ENCODE measurements at places on chromosomes 5 and 9.
A peak's percentile ranks its signal among the peaks of the same experiment; 100 is the strongest.

- DNase-seq, result no peak
These were observed 111.9 kb upstream of the FST start for GRCh38 chr5:53368516-53368915.

DNA sequence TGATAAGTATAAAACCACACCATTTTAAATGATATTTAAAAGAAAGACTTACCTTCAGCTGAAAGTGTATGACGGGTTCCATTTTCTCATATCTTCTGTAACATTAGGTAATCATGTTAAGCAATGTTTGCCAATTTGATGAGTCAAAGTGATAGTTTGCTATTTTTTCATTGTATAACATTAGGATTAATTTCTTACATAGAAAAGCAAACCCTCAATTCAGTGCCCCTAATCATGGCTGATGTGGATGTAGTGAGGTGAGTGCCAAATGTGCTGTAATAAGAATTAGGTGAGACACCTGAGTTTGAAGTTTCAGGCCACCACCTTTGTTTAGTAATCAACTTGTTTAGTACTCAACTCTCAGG is 68.0 kb downstream of the UNC13B start:
- no peak for DNase-seq

- no peak for DNase-seq
These were observed 95.0 kb upstream of the LMX1B start for GRCh38 chr9:126518763-126519162.

- DNase-seq, result no peak
These were observed 55.9 kb downstream of the FNBP1 start for GRCh38 chr9:129987047-129987446.

- DNase-seq, result peak; percentile 72
These were observed 2.1 kb upstream of the TRAF1 start for GRCh38 chr9:120928483-120929228.

DNA sequence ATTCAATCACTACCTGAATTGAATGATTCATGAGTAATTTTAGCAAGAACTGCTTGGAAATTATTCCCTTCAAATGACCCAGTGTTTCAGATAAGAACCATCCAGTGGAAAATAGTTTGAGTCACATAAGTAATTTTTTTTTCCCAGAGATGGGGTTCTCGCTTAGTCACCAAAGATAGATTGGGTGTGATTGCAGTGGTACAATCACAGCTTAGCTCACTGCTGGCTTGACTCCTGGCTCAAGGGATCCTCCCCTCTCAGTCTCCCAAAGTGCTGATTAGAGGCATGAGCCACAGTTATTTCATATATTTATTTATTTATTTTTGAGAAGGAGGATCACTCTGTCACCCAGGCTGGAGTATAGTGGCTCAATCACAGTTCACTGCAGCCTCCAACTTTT is 574.5 kb upstream of the ARRDC3 start:
- no peak for DNase-seq

GRCh38 chr5:160044391-160044804 is 35.5 kb downstream of the TTC1 start:
- no peak for DNase-seq

- DNase-seq, result no peak
These were observed 321.0 kb upstream of the IRX4 start for GRCh38 chr5:2203774-2204173.

GRCh38 chr5:139137697-139138096 is 60.5 kb downstream of the SIL1 start:
- DNase-seq, result no peak

DNA sequence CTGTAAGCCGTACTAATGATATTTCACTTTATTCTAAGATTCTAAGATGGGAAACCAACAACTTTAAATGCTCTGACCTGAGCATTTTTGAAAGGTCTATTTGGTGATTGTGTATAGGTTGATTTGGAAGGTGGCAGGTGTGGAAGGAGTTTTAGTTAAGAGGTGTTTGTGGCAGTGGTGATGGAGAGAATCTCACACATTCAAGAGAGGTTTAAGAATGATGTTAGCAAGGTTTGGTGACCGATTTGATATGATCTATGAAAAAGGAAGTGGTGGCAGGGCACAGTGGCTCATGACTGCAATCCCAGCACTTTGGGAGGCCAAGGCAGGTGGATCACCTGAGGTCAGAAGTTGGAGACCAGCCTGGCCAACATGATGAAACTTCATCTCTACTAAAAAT is 319.2 kb upstream of the CD180 start:
- peak; percentile 15 for DNase-seq

DNA sequence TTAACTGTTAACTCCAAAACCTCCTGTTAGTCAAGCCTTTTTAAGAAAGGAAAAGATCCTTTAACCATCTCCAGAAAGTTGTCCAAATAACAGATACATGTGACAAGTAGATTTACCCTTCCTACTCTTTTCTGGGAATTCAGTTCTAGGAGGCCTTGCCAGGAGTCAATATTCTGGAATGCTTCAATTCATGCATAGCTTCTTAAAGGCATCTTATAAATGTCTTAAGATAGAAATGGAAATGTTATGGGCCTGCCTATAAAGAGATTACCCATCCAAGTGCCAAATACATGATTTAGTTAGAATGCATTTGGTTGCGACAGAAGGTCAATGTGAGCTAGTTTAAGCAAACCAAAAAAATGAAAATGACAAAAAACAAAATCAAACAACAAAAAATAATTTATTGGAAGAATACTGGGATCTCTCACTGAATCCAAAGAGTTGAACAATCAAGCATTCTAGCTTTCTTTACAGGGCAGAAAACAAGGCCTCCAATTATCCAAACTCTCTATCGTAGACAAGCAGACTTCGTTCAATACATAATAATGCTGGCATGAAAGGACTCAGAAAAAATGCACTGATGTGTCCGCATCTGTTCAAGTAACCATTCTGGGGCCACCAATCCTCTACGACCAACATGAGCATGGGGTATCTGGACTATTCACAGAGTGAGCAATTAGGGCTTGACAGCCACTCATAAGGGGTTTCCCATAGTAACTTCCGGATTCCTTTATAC is 188.6 kb downstream of the CTNND2 start:
- DNase-seq, result no peak

DNA sequence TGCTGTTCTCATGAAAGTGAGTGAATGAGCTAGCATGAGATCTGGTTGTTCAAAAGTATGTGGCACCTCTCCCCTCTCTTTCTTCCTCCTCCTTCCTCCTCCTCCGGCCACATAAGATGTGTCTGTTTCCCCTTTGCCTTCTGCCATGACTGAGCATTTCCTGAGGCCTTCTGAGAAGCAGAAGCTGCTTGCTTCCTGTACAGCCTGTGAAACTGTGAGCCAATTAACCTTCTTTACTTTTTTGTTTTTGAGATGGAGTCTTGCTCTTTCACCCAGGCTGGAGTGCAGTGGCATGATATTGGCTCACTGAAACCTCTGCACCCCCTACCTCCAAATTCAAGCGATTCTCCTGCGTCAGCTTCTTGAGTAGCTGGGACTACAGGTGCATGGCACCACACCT is 6.1 kb downstream of the S100Z start:
- peak; percentile 36 for DNase-seq

- no peak for DNase-seq
These were observed 865.0 kb downstream of the PTPRD start for GRCh38 chr9:9747787-9748186.

DNA sequence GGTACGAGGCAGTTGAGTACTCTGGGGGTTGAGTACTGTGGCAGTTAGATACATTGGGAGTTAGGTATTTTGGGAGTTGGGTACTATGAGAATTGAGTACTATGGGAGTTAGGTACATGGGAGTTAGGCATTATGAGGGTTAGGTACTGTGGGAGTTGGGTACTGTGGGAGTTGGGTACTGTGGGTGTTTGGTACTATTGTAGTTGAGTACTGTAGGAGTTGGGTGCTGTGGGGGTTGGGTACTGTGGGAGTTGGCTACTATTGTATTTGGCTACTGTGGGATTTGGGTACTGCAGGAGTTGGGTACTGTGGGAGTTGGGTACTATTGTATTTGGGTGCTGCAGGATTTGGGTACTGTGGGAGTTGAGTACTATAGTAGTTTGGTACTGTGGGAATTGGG is 4.8 kb upstream of the SLC6A19 start:
- no peak for DNase-seq

- no peak for DNase-seq
These were observed 47.7 kb downstream of the MARCHF11 start for GRCh38 chr5:16131878-16132277.

GRCh38 chr5:2178071-2178477 is 295.3 kb upstream of the IRX4 start:
- DNase-seq, result no peak

DNA sequence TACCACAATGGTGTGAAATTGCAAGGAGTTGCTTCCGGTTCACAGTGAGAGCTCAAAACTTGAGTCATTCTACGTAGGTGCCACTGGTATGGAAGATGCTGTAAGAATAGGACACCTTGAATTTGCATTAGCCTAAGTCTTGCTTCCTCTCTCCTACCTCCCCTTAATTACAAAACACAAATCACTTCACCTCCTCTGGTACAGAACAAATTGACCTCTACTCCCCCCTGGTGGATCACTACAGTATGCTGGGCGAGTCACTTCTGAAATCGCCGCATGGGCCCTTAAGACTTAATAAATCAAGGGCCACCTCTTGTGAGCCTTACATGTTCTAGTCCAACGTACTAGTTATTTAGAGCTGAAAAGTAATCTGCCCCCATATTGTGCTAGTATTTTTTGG is 145.3 kb upstream of the SMARCA2 start:
- DNase-seq, result peak; percentile 44

GRCh38 chr9:13445103-13445500 is 165.6 kb upstream of the MPDZ start:
- no peak for DNase-seq

DNA sequence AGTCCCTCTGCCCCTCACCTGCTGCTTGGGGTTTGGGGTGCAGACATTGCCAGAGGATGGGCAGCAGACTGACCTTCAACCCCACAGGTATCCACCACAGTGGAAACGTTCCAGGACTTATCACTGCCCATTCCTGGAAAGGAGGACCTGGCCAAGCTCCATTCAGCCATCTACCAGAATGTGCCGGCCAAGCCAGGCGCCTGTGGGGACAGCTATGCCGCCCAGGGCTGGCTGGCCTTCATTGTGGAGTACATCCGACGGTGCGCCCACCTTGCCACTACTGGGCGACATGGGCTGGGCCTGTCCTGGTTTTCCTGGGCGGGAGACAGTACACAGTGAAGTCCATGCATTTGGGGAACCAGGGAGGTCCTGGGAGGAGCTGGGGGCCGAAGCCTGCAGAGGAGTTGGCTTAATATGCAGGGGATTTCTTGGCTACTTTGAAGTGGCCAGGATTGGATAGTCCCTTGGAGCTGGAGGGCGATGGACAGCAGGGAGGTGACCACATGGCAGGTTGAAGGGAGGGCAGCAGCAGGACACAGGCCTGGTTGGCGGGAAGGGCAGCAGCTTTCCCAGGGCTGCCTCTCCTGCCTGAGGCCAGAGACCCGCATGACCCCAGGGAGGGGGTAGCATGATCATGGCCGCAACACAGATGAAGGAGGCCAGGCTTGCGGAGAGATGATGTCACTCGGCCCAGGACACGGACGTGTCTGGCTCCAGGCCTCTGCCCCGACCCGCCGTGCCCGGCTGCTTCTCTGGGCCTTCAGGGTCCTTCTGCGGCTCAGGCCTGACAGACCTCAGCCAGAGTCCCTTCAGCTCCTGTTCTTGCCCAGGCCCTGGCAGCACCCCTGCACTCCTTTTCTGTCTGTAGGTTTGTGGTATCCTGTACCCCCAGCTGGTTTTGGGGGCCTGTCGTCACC is 34.6 kb downstream of the USP20 start:
- no peak for DNase-seq

DNA sequence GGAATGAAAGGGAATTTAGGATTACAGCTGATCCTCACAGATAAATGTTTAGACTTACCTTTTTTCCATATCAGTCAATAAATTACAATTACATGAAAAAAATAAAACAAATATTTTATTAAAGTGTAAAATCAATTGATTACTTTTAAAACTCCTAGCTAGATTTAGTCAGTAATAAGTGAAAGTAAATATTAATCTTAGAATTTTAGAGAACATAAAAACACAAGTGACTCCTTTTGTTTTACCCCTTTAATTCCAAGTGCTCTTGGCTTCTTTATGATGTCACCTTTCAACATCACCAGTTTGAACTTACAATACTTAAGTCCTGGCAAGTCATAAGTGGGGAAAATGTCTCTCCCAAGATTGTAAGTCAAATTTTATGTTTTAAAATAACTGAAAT is at the start of gene CYLC2:
Gene CYLC2 (plus strand): TSS at position 301 of the 400 bp plus-strand sequence. CDS start 48 bp downstream, at position 349.
- no peak for DNase-seq

DNA sequence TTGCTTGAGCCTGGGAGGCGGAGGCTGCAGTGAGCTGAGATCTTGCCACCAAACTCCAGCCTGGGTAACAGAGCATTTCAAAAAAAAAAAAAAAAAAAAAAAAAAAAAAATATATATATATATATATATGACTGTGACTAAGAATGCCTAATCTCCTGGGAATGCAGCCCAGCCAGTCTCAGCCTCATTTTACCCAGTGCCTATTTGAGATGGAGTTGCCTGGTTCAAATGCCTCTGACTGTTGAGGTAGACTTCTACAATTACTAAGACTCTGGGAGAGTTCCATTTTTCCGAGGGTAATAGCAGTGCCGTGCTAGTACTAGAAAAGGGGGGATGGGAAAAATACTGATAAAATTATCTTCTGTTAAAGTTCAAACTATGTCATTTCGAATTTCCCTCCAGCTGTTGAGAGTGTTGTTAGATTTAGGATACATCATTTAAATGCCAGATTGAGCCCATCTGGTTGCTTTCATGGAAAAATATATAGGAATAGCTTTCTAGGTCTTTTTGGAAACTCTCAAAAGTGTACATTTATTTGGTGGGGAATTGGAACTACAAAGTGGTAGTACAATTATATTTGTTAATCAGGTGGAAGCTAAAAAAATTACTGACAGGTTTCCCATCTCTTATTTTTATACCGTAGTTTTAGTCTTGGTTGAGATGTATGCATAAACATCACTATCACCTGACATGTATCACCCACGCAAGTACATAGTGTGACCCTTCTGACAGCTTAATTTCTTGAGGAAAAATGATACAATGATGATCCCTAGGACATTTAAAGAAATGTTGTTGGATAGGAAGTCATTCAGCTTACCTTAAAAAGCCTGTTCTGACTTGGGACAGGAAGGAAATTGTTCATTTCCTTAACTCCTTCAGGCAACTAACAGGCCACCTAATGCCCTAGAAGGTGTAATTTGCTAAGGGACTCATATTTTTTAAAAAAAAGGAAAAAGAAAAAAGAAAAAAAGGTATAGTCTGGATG is 214.9 kb downstream of the ADAMTSL1 start:
- DNase-seq, result no peak

- DNase-seq, result peak; percentile 25
These were observed 439 bp downstream of the SSBP2 start for GRCh38 chr5:81750308-81751008.

- no peak for DNase-seq
These were observed at the start of gene CTXN3 for GRCh38 chr5:127649018-127649439. TSS of gene CTXN3 (plus strand) at chr5:127649082. CDS start at chr5:127657522, 8,440 bp downstream.

Measured in stimulated activated naive CD8-positive, alpha-beta T cell treated with anti-CD3 and anti-CD28 coated beads, Interleukin-15, amount 100 ng/mL, for 72 hours (primary cell).